Thymus (tissue), 14 donors: ENCODE measurements at places on chromosomes 1 and 21. TPM values are rescaled to one million over a fixed set of nuclear protein-coding genes. Genes with fewer than 3 reads are reported as not detected.

DNA sequence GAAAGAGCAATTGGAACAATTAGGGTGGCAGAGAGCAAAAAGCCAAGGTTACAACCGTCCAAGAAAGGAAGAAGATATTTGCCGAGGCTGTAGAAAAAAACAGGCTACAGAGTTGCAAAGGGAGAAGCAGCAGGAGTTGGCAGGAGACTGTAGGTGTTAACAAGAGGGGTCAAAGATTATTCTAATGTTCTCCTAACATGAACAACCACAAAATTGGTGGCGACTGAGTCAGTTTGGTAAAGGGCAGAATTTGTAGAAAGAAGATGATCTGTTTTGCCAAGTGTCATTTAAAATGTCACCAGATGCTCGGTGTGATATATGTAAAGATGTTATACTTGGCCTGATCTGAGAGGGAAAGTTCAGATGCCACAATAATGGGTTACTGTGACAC is 401 bp upstream of the PRUNE1 start:
- DNase-seq, result no peak

The FAAP20 gene
- 125 TPM for polyA plus RNA-seq

GRCh38 chr1:147245129-147245528 is 2.6 kb downstream of the CHD1L start:
- DNase-seq, result no peak

DNA sequence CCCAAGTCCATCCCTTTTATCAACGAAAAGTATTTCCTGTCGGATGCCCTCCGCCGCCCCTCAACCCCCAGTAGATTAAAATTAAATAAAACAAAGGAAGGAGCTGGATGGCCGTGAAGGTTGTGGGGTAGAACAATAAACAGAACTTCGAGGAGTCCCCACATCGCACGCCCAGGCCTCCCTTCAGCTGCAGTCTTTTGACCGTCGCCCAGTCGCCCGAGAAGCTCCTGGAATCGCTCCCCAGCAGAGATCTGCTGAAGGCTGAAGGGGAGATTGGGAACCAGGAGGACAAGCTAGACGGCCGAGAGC is 905 bp downstream of the BARHL2 start:
- DNase-seq, result no peak

DNA sequence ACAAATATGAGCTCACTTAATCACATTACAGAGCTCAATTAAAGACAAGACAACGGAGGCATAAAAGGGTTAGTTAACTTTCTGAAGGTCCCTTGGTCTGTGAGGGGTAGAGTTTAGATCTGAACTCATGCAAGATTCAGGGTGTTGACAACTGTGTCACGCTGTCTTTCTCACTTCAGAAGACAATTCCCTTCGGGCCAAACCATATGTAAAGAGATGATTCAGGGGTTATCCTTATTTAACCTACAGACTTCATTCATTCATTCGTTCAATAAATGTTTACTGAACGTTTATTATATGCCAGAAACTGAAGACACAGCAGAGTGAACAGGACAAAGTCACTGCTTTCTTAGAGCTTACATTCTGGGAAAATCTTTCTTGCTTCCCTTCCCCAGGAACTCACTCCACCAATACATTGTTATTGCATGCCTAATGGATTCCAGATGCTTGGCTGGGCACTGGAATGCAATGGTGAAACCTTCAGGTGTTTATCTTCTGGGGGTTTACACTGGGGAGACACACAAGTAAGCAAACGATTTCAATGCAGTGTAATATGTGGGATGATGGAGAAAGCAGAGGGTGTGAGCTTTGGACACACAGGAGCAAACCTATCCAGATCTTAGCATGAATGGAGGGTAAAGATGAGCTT is 6.4 kb downstream of the XCL1 start:
- DNase-seq, result no peak

DNA sequence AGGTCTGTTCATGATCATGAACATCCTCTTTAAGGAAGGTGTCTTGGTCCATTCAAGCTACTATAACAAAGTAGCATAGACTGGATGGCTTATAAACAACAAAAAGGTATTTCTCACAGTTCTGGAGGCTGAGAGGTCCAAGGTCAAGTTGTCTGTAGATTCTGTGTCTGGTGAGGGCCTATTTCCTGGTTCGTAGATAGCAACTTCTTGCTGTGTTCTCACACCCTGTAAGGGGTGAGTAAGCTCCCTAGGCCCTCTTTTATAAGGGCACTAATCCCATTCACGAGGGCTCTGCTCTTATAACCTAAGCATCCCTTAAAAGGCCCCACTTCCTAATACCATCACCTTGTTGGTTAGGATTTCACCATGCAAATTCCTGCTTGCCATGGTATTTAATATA is 347.7 kb downstream of the PTBP2 start:
- DNase-seq, result no peak

- no peak for DNase-seq
Observed at GRCh38 chr1:223079498-223079897, 63.5 kb downstream of the TLR5 start.
